CD4-positive, alpha-beta T cell (primary cell): ENCODE measurements at places on chromosomes 4 and X.

DNA sequence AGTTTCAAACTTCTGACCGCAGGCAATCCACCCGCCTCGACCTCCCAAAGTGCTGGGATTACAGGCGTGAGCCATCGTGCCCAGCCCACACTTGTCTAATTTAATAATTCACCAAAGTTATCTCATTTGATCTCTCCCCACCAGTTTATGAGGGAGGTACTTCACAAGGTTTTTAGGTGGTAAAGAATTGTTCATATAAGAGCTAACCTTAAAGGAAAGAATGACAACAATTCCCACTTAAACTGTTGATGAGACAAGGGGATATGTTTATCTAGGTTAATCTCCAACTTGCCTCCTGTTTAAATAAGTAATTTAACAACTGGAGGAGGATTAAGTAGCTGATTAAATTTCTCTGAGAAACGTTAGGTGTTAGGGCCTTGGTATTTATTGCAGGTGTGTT, 117.6 kb upstream of the CBLL2 start:
- no peak for DNase-seq

DNA sequence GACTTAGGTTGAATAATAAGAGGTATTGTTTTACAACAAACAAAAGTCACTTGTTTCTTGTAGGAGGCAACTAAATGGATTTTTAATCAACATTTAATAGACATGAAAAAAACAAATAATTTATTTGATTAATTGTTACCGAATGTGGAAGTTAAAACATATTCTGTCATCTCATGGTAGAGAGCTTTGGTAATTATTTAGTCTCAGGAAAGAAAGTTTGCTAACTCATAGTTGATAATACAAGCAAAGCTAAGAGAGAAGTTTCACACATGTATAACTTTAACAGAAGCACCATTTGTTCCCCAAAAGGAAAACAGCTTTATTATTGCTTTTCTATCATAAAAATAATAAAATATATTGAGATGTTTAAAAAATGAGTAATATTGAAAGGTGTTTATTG, 44.9 kb downstream of the GUCY1A1 start:
- no peak for DNase-seq

GRCh38 chr4:22179124-22179874, 230.7 kb upstream of the KCNIP4 start:
- DNase-seq: no peak

DNA sequence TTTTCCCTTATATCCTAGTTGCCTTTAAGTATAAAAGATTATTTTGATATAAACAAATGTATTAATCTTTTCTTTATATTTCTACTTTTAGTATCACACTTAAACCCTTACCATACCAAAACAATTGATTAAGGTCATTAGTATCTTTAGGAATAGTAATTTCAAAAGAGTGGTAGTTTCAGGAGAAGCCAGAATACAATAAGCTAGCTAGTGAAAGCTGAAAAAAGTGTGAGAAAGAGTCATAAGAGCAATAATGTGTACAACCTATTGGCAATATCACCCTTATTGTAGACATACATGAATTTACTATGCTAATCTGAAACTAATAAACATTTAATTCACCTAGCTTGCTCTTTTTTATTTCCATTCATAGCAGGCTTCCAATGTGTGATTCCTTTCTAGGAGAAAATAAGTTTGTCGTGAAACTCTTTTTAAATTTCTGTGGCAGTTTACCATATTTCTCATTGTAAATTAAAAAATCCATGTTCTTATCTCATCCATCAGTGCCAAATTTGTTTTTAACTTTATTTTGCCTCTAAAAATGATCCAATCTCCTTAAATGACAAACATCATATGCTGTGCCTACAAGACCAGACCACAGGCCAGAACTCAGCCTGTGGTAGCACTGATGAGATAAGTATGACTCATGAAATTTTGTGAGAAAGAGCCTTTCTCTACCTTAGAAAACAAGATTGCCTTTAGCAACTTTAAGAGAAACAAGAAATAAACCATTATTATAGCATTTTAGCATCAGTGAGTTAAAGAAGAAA, 8.1 kb downstream of the NEK1 start:
- no peak for DNase-seq

GRCh38 chr4:73573794-73574528, 46.3 kb downstream of the RASSF6 start:
- no peak for DNase-seq

DNA sequence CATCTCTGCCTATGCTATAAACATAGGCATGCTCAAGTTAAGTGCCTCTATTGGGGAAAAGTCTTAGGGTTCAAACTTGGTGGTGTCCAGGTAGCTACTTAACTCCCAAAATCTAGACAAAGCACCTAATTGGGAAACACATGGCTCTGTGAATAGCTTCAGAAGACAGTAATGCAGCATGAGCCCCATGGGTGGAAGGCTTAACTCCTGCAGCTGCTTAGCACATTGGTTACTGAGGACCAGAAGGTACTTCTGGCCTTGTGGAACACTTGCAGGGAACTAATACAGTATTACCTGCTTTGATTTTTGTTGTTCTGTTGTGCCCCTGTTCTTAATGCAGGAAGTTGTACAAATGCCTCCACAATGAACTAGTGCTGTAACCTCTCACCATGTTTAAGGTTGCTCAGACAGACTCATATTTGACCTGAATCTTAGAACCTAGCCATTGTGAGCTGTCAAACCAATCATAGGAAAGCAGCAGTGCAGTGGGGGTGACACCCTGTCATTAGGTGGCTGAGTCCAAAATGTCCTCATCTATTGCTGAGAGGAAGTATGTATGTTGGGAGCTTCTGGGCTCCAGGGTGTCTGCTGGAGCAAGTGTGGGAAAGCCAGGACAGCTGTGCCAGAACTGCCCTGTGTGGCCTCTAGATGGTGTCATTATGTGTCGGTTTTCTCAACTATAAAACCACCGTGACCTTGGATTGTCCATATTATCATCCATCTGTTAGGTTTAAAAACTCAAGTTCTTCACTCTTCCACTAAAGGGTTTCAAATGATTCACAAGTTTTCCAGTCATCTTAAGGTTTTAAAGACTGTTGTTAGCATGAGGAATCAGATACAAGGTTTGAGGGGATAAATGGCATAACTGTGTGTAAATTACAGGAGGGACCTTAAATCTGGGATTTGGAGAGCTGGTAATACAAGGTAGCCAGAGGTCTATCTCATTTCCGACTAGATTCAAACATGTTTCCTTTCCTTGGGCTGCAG, 69.9 kb upstream of the WDR1 start:
- no peak for DNase-seq

- no peak for DNase-seq
Observed at GRCh38 chr4:2689825-2690700, 66.1 kb downstream of the TNIP2 start.

DNA sequence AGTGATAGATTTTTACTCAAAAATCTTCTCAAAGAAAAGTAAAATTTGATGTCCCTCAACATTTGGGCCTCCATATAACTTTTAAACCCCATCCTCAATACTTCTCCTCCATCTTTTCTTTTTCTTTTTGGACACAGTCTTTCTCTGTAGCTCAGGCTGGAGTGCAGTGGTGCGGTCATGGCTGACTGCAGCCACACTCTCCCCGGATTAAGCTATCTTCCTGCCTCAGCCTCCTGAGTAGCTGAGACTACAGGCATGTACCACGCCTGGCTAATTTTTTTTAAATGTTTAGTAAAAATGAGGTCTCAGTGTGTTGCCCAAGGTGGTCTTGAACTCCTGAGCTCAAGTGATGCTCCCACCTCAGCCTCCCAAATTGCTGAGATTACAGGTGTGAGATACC, 33.1 kb downstream of the KDM6A start:
- no peak for DNase-seq

GRCh38 chr4:118099106-118099505, 64.8 kb downstream of the NDST3 start:
- no peak for DNase-seq

- no peak for DNase-seq
Observed at GRCh38 chr4:79413886-79414285, 5.9 kb upstream of the GK2 start.

GRCh38 chrX:42577936-42578470, 200.0 kb downstream of the PPP1R2C start:
- no peak for DNase-seq

DNA sequence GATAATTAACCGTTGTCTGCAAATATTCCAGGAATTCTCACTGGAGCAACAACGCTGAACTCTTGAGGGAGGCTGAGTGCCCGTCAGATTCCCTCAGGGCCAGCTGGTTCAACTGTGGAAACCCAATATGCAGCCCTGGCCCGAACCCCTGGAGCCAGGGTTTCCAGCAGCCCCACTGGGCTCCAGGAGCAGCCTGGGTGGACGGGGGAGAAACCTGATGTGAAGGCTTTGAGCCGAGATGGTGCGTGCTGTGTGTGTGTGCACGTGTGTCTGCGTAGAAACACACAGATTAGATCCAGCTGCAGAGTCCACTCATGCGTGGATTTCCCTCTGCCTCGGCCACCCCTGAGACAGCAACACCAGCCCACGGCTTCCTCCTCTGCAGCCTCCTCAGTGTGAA, 19.4 kb upstream of the SLC25A6 start:
- no peak for DNase-seq

DNA sequence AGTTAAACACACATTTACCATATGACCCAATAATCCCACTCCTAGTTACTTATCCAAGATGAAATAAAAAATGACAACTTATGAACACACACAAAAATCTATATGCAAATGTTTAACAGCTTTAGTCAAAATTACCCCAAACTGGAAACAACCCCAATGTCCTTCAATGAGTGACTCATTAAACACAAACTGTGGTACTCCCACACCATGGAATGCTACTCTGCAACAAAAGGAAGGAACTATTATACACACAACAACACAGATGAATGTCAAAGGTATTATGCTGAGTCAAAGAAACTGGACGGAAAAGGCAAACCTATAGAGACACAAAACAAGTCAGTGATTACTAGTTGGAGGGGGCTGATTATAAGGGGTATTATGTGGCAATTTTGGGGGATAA, 40.5 kb downstream of the MED14 start:
- no peak for DNase-seq

DNA sequence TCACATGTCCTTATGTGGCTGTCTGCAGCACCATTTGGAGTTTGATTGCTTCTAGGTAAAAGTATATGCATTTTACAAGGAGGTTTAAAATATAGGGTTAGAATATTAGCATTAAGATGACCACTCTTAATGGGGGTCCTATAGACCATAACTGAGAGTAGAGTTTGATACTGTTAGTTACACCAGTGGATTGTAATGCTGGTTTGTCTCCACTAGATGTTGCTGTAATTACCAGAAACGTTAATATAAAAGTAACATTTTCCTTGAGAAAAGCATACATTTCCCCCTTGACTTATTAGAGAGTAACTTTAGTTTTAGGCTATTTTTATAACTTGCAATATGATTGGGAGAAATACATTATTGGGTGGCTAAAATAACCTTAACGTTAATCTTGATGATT, 93.0 kb downstream of the ZXDA start:
- no peak for DNase-seq

GRCh38 chr4:12615822-12616221, 868.3 kb downstream of the RAB28 start:
- DNase-seq: no peak

GRCh38 chr4:172547724-172548123, 620.9 kb upstream of the GALNT7 start:
- no peak for DNase-seq

GRCh38 chr4:80093563-80093962, 20.5 kb upstream of the ANTXR2 start:
- DNase-seq: no peak

GRCh38 chr4:96173756-96174155, 333.9 kb downstream of the PDHA2 start:
- DNase-seq: no peak

GRCh38 chr4:1221155-1221870, 27.6 kb downstream of the CTBP1 start:
- DNase-seq: no peak
